Sciatic nerve (tissue), 2 donors: ENCODE measurements at places on chromosomes 1 and 21.

DNA sequence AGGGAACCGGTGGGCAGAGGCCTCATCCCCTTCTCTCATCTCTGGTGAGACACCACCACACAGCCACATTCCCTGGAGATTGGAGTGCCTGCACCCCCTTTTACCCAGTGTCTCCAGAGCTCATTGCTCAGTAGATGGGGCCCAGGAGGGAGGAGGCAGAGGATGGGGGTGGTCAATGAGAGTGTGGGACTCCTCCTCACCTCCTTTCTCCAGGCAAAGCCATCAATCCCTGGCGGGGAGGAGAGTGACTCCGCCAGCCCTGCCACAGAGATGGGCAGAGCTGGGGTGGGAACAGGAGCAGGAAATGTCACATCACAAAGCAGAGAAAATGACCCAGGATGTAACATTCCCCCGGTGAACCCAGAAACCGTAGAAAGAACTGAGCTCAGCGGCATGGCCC is 117.2 kb downstream of the MATN1 start:
- no peak for DNase-seq

- DNase-seq: no peak
Measured at GRCh38 chr1:216614011-216614934, 109.0 kb downstream of the ESRRG start.

GRCh38 chr1:53050310-53050709 is 11.7 kb upstream of the PODN start:
- DNase-seq: no peak

DNA sequence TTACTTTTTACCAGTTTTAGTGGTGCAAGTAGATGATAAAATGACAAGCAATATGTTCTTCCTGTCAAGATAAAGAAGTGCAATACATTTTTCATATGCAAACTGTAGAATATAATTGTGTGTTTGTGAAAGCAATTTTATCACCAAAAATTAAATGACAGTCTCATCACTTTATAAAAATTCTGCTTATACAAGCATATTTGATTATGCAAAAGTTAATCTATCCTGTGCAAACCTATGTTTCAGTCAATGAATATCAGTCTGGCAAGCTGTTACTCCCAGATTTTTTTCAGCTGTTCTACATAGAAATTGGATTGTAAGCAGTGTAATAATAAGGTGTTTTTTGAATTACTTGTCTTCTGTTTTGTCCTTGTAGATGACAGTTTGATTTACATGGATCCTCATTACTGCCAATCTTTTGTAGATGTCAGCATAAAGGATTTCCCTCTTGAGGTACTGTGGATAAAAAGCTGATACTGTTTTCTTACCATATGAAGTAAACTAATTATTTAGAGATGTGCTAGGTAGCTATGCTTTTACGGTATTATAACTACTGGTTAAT is 50.5 kb downstream of the ATG4C start:
- no peak for DNase-seq

GRCh38 chr1:185803241-185803640 is 69.0 kb downstream of the HMCN1 start:
- no peak for DNase-seq

GRCh38 chr21:45838634-45839033 is 142.9 kb upstream of the COL6A1 start:
- no peak for DNase-seq

- DNase-seq: no peak
Measured at GRCh38 chr1:184574588-184574987, 180.1 kb downstream of the EDEM3 start.

DNA sequence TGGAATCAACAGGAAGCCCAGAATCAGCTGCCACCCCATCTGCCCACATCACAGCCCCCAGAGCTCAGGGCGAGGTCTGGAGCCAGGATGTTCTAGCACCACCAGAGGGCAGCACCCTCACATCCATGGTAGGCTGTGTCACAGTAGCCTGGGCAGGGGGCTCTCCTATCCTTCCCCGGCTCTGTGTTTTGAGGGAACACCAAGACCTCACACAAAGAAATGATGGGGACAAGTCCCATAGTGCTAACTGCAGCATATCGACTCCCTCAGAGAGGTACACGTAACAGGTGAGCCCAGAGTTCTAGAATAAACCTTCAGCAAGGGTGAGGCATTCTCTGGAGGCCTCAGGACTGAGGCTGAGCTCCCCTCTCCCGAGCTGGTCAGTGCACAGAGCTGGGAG is 2.3 kb upstream of the KCNC4 start:
- DNase-seq: peak; percentile 83

- no peak for DNase-seq
Measured at GRCh38 chr1:92968138-92969032, 7.1 kb upstream of the DIPK1A start.

GRCh38 chr1:82377201-82377884 is 576.6 kb downstream of the ADGRL2 start:
- no peak for DNase-seq

GRCh38 chr1:188129856-188130838 is 1301.4 kb downstream of the PLA2G4A start:
- no peak for DNase-seq

- DNase-seq: no peak
Measured at GRCh38 chr1:84086616-84087015, 57.5 kb upstream of the PRKACB start.

- no peak for DNase-seq
Measured at GRCh38 chr1:201184307-201185122, 6.1 kb upstream of the IGFN1 start.
